Stimulated activated CD4-positive, alpha-beta T cell treated with anti-CD3 and anti-CD28 coated beads, Interleukin-2, amount 100 ng/mL, for 48 hours (primary cell): ENCODE measurements at places on chromosomes 1 and 21.

GRCh38 chr1:7987528-7987927 is 26.0 kb downstream of the PARK7 start:
- no peak for DNase-seq

DNA sequence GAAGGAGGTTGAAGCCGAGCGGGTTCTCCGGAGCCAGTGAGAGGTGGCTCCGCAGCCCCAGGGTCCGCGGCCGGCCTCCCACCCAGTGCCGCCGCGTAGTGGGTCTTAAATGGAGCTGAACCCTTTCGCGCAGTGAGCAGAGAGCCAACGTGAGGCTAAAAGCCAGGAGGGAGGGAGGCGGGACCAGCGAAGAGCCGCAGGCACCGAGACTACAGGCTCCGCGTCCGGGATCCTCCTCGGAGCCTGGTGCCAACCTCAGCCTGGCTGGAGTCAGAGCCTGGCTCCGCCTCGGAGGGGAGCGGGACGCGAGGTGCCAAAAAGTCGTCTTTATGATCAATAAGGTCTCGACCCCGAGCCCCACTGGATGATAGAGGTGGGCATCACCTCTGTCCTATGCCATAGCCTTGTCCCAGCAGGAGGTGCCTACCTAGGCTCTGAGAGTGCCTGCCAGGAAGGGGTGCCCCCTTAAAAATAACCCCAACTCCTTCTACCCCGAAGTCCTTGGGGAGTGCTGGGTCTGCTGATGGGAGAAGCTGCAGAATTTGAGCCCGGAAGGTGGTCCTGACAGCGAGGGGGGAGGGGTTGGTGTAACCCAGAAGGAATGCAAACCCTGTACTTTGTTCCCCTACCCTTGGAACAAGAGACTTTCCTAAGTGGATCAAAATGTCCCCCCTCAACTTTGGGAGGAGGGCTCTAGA is 1.6 kb downstream of the IGSF21 start:
- no peak for DNase-seq

- no peak for DNase-seq
Measured at GRCh38 chr1:38487396-38487795, 372.2 kb downstream of the RRAGC start.

- no peak for DNase-seq
Measured at GRCh38 chr1:71561729-71562128, 480.9 kb upstream of the ZRANB2 start.

GRCh38 chr21:43767984-43768867 is 7.9 kb downstream of the CSTB start:
- no peak for DNase-seq
